ENCODE measurements at places on chromosomes 13 and 19.

DNA sequence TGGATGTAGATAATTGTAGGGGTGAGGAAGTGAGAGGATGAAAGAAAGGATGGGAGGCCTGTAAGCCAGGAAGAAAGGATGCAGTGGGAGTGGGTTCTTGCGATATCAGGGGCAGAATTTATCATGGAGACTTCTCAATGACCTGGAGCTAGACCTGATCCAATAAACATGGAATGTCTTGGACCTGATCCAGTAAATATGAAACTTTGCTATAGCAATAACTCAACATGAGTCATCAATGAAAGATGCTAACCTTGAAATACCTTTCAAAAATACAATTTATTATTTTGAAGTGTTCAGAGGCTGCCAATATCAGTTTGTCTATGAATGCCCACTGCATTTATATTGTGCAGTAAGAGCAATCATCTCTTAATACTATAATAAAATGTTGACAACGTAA lies 279.5 kb downstream of the POU4F1 start:
- no peak for DNase-seq

DNA sequence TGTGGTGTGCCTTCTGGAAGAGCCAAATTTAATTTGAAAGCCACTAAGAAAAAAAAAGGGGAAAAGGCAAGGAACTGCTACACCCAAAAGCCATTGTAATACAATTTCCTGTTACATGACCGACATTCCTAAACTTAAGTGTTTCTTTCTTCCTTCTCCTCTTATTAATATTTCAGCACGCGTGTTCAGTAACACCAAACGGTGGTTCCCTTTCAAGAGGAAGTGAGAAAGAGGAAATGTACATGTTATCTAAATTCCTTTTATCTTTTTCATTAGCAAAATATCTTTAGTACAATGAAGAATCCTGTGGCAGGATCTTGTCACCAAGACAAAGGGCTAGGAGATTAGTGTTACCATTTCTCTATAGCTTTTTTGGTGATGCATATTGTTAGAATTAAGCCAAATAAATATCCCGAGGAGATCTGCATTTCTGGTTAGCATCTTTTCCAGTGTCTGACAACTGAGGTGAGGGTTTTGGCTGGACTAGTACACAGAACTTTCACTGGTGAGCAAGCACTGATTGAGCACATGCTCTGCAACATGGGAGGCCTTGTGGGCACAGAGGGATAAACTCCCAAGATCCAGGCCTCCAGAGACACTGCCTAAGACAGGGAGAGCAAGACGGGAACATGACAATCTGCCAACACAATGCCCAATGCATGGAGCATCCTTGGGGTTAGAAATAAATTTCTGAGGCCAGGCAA lies 22.1 kb downstream of the LATS2 start:
- peak; percentile 83 for DNase-seq

GRCh38 chr13:79128158-79128557 lies 277.9 kb downstream of the RBM26 start:
- DNase-seq, result peak; percentile 94

DNA sequence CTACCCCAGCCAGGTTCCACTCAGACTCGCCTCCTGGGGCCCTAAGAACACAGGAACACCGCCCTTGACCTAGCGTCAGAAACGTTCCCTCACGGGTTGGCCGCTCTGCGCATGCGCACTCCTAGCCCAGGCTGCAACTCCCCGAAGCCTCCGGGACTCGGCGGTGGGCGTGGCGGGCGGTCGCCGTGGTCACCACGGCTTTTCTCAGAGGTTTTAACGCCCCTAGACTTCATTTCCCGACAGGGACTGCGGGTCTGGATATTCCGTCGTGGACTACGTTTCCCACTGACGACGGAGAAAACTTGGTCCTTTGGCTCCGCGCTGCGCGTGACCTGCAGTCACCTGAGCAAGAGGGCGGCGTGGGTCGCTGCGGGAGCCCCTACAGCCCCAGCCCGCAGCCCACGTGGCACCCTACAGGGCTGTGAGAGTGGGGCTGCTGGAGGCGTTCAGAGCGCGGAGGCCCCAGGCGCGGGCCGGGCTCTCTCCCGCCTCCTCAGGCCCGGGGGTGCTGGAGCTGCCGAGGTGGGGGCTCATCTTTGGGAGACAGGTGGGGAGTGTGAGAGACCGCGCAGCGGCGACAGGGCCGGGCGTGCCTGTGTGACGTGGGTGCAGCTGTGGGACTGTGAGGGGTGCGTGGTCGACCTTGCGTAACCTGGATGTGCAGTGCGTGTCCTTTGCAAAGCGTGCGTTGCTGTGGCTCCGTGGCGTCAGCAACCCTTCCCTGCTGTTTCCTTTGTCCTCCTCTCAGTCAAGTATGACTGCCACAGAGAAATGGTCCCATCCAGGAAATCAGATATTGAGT lies 38.0 kb upstream of the ZNF573 start:
- DNase-seq, result no peak

GRCh38 chr13:72437458-72437857 lies 290.0 kb downstream of the MZT1 start:
- DNase-seq, result no peak

DNA sequence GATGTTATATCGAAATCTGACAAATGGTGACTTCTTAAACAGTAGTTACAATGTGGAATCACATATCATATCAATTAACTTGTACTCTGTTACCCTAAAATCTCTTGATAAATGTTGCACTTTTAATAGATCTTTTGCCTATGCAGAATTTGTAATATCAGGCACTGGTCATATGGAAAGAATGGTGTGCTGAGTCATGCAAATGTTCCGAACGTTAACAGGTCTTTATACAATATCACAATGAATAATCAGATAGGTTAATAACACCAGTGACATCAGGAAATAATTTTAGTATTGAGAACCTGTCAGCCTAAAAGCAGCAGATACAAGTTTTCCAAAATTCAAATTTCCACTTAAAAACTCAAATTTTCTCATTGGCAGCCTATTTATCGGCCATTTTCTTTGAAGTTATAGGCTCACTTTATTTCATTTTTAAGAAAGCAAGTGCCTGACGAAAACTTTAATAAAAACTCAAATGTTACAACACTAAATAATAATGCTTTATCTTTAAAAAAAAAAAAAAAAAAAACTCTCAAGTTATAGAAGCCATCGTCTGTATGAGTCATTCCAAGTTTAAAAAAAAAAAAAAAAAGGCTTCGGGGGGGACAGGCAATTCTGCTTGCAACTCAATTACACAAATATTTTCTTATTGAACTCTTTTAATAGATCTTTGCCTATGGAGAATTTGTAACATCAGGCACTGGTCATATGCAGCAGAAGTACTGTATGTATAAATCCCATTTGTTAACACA lies 180.9 kb downstream of the DIAPH3 start:
- no peak for DNase-seq

DNA sequence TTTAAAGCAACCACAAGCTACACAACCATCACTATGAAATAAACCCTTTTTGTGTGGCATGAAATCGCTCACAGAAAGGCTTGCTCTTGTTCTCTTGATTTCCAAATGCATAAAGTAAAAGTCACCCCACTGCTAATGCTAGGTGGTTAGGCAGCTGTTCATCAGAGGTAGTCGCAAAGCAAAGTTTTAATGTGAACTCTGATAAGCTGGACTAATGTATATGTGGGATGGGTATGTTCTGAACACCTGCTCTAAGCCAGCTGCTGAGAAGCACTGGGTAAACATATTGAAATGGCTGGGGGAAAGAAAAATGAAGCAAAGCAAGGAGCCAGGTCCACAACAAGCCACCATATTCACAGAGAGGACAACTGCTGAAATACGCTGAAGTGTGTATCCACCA lies 142.3 kb downstream of the KLF12 start:
- no peak for DNase-seq

DNA sequence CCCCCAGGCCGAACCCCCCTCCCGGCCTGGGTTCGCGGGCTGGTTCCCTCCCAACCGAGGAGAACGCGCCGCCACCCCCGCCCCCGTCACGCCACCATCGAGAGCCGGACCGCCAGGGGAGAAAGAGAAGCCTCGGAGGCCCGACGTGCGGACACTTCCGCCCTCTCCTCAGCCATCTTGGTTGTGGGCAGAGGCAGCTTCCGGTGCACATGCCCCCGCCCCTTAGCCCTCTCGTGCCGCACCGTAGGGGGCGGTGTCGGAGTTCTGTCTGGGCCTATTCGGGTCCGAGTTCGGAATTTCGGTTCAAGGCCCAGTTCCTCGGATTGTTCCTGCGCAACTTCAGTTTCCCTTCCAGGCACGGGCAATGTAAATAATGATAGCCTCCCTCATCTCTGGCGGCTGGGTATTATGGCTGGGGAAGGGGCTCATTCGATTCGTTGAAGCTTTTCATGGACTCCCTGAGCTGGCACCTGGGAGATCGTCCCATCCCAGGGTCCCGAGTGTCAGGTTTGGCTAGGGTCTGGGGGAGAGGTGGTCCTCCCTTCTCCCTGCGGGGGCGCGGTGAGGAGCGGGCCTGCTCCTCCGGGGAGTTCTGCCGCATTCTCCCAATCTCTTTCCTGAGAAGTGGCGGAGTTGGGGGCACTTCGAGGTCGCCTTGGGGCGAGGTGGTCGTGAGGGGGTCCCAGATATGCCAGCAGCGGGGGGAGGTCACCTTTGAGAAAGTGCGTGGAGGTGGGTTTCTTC lies at the start of the genes IER2 and STX10:
TSS of gene IER2 (plus strand) at position 225 of the 744 bp plus-strand sequence. CDS start 2,776 bp downstream, outside the sequence.
TSS of gene STX10 (minus strand) at position 189 of the 744 bp plus-strand sequence. CDS start 202 bp downstream, outside the sequence.
- DNase-seq, result peak; percentile 97

- peak; percentile 77 for DNase-seq
These were observed 79.4 kb downstream of the SLC15A1 start for GRCh38 chr13:98672947-98673613.

DNA sequence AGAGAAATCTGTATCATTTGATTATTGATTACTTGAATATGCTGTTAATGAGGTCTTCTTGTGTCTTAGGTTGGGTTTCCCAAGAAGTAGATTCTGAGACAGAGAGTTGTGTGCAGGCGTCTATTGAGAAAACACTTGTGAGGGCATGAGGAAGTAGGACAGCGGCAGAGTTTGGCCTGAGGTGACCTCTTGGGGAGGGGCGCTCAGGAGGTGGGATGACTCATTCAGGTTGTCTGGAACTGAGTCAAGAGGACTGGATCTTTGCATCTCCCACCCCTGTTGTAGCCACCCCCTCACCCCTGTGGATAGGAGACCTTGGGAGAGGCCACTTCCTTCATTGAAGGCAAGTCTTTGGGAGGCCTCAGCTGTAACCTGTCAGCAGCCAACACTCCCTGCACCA lies 35.2 kb upstream of the WDFY2 start:
- peak; percentile 77 for DNase-seq

GRCh38 chr13:75165543-75166230 lies 316.3 kb downstream of the TBC1D4 start:
- no peak for DNase-seq

DNA sequence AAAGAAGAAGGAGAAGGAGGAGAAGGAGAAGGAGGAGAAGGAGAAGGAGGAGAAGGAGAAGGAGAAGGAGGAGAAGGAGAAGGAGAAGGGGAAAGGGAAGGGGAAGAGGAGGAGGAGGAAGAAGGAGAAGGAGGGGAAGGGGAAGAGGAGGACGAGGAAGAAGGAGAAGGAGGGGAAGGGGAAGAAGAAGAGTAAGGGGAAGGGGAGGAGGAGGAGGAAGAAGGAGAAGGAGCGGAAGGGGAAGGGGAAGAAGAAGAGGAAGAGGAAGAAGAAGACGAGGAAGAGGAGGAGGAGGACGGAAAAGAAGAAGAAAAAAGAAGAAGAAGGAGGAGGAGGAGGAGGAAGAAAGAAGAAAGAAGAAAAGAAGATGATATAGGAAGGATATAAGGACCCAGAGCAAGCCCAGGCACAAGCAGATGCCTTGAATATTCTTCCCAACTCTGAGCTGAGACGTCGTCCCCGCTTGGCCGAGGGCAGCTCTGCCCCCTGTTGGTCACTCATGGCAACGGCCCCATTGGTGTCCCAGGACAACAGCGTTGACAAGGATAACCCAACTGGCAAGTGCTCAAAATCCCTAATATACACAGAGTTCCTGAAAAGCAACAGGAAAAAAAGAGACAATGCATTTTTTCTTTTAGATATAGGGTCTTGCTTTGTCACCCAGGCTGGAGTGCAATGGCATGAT lies 30.6 kb upstream of the IGSF23 start:
- DNase-seq, result peak; percentile 33

GRCh38 chr13:44153496-44153895 lies 220.1 kb upstream of the SERP2 start:
- DNase-seq, result no peak

DNA sequence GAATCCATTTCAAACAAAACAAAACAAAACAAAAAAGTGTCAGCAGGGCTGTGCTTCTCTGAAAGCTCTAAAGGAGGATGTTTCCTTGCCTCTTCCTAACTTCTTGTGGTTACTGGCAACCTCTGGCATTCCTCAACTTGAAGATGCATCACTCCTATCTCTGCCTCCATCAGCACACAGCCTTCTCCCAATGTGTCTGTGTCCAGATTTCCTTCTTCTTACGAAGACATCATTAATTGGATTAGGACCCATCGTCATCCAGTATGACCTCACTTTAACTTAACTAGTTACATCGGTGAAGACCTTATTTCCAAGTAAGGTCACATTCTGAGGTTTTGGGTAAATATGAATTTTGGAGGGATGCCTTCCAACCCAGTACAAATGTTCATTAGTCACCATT lies 33.8 kb upstream of the GTF2F2 start:
- no peak for DNase-seq

DNA sequence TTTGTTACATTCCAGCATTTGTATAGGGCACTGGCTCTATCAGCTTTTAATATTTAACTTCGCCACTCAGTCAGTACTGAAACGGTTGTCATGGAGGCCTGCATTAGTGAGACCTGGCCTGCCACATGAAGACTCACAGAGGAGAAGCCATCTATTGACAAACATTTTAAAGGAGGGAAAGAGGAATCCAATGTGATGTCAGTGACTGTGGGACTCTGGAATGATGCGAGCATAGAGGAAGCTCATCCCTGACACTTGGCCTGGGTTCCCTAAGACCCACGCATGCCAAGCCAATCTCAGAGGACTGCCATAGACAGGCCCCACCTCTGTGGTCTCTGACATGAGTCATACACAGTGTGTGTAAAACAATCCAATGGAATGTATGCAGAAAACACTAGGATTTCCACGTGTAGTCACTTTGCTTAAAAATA lies 7.9 kb upstream of the DPY19L3 start:
- DNase-seq, result peak; percentile 19

- no peak for DNase-seq
These were observed 162.4 kb downstream of the DCT start for GRCh38 chr13:94317063-94317491.

DNA sequence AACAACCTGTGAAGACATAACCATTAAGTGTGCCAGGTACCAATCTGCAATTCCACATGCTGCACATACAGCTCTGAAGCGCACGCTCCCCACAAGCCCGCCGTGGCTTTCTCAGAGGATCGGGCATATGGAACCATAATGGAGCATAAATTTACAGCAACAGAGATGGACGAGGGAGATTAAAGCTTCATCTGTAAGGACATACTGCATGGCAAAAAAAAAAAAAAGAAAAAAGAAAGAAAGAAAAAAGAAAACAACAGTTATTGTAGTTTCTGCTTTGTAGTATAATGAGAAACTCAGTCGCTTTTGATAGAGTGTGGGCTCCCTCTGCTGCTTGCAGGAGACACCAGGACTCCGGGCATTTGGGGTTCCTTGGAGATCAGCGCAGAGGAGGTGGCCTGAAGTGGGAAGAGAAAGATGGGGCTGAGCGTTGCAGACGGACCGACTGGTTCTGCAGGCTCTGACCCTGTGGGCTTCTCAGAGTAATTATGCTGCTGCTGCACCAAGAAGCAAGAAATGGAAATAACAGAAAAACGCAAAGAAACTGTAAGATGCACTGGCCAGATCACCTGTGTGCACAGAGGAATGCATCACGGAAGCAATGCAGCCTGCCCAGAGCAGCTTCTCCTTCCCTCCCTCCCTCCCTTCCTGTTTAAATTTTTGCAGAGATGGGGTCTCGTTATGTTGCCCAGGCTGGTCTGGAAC lies 10.8 kb upstream of the PDCD5 start:
- DNase-seq, result peak; percentile 67

GRCh38 chr13:65855242-65855805 lies 1374.8 kb downstream of the PCDH9 start:
- peak; percentile 67 for DNase-seq

All from MV-4-11 (cell line).